ENCODE measurements at places on chromosomes 2 and 18.

GRCh38 chr18:54031243-54031642 is 193.2 kb downstream of the MBD2 start:
- no peak for DNase-seq

GRCh38 chr2:33370636-33371265 is 105.7 kb upstream of the RASGRP3 start:
- DNase-seq = peak; percentile 27

DNA sequence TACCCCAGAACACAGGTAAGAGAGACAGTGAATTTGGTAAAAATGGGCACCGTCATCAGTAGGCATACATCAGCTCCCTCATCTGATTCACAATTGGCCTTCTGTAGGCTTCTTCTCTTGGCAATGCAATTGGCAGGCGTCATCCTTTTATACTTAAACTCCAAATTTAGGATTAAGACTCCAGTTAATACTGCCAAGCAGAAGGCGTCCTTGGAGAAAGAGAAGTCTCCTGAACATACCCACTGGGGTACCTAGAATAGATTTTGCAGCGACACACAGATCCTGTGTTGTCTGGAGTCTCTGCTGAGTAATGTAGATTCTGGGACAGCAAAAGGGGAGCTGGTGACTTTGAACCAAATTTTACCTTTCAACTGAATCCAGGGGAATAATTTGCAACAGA is 592 bp upstream of the METAP1D start:
- DNase-seq = no peak

DNA sequence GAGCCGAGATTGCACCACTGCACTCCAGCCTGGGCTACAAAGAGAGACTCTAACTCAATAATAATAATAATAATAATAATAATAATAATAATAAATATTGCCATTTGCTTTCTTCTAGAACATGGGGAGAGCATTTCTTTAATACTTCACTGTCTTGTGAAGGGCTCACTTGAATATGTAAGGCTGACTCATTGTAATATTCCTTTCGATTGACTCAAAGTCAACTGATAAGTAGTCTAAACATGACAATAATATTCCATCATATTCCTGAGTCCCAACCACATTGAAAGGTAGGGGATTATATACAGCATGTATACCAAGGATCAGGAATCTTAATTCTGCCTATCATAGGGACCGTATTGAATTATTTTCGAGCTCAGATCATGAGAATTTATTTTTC is 949.2 kb downstream of the DSC3 start:
- DNase-seq = no peak

DNA sequence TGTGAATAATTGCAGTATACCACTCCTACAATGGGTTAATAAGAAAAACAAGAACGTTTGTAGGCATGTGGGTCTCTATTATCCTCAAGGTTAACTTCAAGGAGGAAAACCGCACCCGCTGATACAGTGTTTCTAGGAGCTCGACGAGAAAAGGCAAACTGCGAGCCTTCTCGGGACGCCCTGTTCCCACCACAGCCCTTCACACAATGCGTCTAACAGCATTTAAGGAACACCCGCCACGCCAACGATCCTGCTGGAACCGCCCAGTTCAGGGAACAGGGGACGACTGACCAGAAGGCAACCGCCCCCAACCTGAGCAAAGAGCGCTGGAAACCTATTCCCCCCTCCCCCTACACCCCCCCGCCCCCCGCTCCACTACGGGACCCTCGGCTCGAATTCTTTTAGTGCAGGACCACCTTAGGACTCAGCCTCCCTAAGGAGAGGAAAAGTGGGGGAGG is 710 bp upstream of the TMSB10 start:
- DNase-seq = peak; percentile 34

GRCh38 chr18:11655606-11655932 is 33.5 kb upstream of the GNAL start:
- no peak for DNase-seq

- no peak for DNase-seq
Measured at GRCh38 chr18:55953326-55953725, 365.3 kb upstream of the TCF4 start.

GRCh38 chr2:28949617-28950305 is 31.3 kb upstream of the TOGARAM2 start:
- no peak for DNase-seq

DNA sequence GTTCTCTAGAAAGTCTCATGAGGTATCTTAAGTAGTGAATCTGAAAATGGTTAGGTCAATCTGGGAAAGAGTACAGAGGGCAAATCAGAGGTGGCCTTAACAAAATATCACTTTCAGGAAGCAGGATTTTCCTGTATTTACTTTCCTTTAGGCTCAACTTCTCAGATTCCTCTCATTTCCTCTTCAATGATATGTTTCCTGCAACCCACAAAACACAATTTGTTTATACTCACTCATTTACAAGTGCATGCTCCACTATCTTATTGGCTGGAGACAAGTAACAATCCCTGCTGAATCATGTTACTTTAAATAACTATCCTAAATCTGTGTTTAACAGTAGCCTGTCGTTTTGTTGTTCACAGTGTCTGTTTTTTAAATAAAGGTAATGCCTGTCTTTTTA is 228.1 kb downstream of the DSC3 start:
- DNase-seq = no peak

DNA sequence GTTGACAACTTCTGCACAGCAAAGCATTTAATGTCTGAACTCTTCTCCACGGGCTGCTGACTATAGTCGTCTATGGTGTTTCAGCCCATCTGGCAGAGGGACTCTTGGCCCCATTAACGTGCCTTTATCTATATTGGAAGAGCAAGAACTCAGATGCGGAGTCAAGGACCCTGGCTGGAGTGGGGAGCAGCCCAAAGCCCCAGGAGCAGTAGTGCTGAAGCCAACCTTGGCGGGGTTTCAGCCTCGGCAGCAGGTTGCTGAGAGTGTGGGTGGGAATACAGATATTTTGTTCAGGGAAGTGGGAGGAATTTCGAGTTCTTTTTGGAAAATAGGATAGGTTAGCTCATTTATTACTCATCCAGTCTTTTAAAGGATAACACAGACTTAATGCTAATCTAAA is 34.2 kb downstream of the TMEM17 start:
- no peak for DNase-seq

DNA sequence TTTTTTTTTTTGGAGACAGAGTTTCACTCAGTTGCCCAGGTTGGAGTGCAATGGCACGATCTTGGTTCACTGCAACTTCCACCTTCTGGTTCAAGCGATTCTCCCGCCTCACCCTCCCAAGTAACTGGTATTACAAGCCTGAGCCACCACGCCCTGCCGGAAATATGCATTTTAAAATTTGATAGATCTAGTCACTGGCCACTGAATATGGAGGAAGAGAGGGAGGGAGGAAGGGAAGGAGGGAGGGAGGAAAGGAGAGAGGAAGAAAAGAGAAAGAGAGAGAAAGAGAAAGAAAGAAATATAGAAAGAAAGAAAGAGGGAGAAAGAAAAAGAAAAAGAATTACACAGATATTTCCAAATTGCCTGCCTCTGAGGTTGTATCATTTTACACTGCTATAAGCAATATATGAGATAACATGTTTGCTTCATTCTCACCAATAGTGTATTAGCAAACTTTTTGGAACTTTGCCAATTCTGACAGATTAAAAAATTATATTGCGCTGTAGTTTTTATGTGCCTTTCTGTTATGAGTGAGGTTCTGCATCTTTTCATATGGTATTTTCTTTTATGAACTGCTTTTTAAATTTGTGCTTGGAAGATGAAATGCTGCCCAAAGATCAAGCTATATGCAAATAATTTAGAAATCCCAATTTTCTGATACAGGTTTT is 161.2 kb upstream of the MAP3K20 start:
- no peak for DNase-seq

DNA sequence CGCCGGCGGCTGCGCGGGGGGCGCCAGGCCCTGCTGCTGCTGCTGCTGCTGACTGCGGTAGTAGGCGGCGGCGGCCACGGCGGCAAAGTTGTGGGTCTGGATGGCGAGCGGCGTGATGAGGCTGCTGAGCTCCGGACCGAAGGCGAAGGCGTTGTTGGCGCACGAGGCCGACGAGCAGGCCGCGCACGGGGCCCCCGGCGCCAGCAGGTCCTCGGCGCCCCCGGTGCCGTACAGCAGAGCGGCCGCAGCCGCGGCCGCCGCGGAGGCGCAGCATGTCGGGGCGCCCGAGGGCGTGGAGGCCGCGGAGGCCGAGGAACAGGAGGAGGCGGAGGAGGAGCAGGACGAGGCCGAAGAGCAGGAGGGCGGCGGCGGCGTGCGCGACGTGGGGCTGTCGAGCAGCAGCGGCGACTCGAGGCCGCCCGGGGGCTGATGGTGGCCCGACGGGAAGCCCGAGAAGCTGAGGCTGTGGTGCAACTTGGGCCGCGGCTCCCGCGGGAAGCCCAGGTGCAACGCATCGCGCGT is 1.8 kb downstream of the ZFP36L2 start:
- peak; percentile 51 for DNase-seq

GRCh38 chr2:222404151-222404905 is 20.0 kb upstream of the SGPP2 start:
- peak; percentile 37 for DNase-seq

All from Kasumi-1 (cell line).